ENCODE measurements at places on chromosomes 1 and 21. TPM values are rescaled to one million over a fixed set of nuclear protein-coding genes. Genes with fewer than 3 reads are reported as not detected.

Gene LCE1F
- not detected for total RNA-seq

Gene APOBEC4
- total RNA-seq: not detected

Gene ST6GALNAC3
- total RNA-seq: 3.6 TPM

Gene OLIG1
- total RNA-seq: 0.20 TPM

Gene AADACL4
- 0.79 TPM for total RNA-seq

Gene FBXO2
- 0.99 TPM for total RNA-seq

Gene IL10
- total RNA-seq: 1.4 TPM

Gene BSND
- not detected for total RNA-seq

Gene RGS13
- 0.79 TPM for total RNA-seq

- DNase-seq: no peak
Measured at GRCh38 chr1:217133092-217133491, 409.9 kb upstream of the ESRRG start.

DNA sequence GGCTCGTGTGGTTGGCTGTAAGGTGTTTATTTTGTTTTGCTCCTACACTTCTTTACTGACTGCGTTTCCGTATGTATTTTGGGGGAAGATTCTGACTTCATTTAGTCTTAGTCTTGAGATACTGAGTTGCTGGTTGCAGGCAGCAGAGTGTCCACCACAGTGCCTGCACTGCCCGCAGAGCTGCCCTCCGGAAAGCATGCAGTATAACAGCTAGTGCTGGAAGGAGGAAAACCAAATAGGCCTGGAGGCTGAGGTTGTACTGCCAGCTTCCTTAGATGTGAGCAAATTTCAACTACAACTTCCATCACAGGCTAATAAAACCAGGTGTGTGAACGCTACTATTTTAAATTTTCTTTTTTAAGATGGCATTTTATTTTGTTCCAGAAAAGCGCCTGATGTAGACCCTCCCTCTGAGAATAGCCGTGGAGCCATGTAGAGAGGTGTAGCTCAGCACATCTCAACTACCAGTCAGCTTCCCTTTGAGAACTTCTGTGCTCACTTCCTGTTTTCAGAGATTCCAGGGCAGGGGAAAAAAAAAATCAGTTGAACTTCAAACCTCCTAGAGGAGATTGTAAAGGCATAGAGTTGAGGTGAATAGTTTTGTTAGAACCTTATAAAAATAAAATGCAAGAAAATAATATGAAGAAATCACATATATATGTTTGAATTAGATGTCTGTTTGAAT is 17.6 kb downstream of the LMO4 start:
- no peak for DNase-seq

DNA sequence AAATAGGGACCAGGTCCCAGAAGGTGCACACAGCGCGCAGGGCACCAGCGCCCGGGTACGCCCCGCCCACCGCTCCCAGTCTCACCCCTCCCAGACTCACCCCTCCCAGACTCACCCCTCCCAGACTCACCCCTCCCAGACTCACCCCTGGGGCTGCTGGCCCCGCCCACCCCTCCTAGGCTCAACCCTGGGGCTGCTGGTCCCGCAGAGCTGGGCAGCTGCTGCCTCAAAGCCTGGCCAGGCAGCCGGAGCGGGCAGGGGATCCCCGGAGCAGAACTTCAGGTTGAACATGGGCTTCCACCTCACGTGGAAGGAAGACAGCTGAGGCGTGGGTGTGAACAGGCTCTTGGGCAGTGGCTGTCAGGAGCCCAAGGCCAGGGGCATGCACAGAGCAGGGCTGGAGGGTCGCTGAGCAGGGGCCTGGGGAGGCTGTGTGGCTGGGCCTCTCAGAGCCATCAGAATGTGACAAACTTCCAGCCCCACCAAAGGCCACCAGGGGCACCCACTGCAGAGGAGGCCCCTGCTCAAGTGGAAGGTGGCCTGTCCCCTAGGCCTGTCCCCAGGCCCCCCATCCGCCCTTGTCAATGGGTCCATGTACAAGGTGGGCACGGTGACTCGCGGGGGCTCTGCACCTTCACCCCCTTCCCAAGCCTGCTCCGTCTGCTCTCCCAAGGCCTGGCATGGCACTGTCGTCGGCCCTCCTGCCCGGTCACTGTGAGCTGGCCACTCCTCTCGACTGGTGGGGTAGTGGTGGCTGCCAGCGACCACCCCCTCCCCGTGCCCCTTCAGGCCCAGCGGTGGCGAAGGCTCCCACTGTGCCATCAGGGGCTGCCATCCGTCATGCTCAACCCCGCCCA is 20.4 kb upstream of the SUMO3 start:
- no peak for DNase-seq

GRCh38 chr1:174652569-174653280 is 205.0 kb downstream of the GPR52 start:
- no peak for DNase-seq

DNA sequence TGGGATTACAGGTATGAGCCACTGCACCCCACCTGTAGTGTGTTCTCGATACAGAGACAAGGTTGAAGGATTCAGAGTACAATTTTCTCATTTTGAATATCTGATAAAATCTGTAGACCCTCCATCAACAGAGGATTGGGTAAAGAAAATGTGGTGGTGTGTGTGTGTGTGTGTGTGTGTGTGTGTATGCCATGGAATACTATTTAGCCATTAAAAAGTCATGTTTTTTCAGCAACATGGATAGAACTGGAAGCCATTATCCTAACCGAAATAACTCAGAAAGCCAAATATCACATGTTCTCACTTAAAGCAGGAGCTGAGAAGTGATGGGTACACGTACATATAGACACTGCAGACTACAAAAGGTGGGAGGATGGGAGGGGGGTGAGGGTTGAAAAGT is 57.9 kb downstream of the TRAF5 start:
- DNase-seq: no peak

- no peak for DNase-seq
Measured at GRCh38 chr1:206925106-206925736, 3.5 kb upstream of the FCMR start.

DNA sequence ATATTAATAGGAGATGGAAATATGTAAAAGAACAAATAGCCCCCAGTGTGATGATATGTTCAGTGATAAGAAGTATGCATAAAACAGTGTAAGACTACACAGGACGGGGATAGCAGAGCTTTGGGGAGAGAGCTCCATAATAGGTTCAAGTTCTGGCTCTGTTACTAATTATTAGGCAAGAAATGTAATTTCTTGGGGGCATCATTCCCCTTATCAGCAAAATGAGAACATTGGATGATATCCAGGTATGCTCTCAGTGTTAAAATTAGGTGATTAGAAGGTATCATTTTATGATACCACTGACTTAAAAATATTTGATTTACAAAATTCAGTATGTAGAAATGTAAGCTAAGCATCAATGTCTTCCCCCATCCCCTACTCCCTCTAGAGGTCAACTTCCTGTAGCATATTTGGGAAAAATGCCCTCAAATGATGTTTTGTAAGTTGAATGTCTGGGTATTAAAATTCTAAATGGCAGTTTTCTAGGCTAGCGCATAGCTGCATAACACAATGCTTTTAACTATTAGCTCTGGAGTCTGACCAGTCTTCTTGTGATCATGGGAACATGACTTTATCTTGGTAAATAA is 585.7 kb upstream of the CAMK1G start:
- peak; percentile 36 for DNase-seq

- no peak for DNase-seq
Measured at GRCh38 chr1:245875581-245876261, 631.4 kb downstream of the SMYD3 start.

- DNase-seq: no peak
Measured at GRCh38 chr1:53155534-53155933, 13.1 kb upstream of the SLC1A7 start.

GRCh38 chr1:41704196-41704595 is 214.5 kb downstream of the HIVEP3 start:
- DNase-seq: no peak

GRCh38 chr1:235734335-235734734 is 84.8 kb upstream of the GNG4 start:
- no peak for DNase-seq

DNA sequence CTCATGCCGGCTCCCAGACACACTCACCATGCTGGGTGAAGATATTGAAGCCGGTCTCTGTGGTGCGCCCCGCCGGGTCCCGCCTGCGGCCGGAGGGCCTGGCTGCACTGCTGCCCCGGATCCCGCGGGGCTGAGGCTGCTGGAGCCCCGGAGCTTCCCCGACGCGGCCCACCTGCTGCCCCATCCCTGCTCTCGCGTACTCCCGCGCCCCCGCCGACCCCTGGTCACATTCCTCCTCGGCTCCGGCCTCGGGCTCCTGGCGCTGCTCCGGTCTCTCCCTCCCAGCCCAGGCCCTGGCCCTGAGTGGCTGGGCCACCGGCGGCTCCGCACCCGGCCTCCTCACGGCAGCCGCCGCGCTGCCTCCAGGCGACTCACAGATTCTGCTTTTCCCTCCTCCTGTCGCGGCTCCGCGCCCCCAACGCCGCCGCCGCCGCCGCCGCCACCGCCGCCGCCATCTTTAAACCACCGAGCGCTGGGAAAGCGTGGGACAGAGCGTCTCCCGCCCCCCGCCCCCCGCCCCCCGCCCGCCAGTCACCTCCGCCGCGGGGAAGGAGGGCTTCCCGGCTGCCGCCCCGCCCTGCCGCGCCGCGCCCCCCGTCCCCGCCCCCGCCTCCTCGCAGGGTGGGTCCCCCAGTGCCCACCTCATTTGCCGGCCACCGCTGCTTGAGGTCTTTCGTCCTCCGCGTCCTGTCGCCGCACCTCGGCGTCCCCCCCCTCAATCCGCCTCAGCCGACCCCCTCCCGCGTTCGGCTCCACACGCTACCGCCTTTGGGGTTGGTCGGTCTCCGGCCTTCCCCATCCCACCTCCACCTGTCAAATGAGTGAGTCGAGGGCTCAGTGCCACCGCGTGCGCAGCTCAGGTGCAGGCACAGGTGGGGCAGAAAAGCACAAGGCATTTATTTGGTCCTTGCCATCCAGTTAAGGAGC is at the start of gene ABL2:
Gene ABL2, minus strand, starts transcription at position 464 of the 927 bp plus-strand sequence. Its CDS starts 280 bp downstream, at position 184.
- no peak for DNase-seq

- DNase-seq: peak; percentile 7
Measured at GRCh38 chr1:83905315-83905907, 93.5 kb downstream of the TTLL7 start.

DNA sequence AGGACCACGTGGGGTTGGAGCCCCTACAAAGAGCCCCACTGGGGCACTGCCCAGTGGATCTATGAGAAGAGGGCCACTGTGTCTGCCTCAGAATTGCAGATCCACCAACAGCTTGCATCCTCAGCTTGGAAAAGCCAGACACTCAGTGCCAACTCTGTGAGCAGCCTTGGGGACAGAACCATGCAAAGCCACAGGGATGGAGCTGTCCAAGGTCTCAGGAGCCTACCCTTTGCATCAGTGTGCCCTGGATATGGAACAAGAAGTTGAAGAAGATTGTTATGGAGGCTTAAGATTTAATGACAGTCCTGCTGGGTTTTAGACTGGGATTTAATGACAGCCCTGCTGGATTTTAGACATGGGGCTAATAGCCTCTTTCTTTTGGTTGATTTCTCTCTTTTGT is 1670.9 kb downstream of the PLA2G4A start:
- DNase-seq: no peak

DNA sequence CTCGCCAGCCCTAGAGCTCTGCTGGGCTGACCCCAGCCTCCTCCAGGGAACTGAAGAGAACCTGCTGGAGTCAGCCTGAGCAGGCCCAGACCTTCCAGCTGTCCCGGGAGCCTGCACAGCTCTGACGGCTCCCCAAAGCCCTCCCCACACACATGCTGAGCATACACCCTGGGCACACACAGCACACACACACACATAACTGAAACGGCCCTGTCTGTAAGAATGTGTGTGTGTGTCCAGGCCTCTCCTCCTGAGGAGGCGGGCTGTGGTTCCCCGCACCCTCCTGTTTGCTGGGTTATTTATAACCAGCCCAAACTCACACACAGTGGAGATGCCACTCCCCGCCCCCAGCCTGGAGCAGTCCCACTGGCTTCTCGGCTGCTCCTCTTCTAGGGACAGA is 20.2 kb downstream of the SDC3 start:
- peak; percentile 65 for DNase-seq

DNA sequence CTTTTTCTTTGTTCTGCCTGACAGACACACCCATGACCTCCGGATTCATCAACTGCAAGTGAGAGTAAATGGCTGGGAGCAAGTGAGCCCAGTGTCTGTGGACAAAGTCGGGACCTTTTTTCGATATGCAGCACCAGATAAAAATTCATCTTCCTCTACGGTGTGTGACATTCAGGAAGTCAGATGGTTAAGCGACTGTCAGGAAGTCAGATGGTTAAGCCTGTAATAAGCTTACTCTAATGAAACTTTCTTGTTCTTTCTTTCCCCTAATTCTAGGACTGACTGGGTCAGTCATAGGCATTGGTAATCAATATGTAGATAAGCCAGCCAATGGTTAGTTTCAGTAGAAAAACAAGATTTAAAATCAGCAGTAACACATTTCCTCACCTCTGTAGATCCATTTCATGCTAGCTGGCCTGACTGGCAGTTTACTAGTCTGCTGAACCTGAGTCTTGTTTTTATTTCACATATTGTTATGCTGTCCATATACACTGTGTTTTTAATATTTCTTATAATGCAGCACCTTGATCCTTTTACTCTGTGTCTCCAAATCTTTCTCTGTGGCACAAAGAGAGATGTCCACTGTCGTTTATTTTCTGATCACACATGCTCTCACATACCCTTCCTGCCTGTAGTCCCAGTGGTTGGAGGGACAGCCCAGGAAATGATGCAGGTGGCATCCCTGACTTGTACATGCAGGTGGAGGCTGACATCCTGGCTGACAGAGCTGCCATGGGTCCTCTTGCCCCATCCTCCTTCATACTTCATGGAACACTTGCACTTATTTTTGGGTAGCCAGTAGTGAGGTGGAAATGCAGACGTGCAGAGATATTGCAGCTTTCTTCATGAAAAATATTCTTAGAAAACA is 115.8 kb downstream of the VPS13D start:
- no peak for DNase-seq

- no peak for DNase-seq
Measured at GRCh38 chr1:19122668-19123067, 87.4 kb downstream of the UBR4 start.

DNA sequence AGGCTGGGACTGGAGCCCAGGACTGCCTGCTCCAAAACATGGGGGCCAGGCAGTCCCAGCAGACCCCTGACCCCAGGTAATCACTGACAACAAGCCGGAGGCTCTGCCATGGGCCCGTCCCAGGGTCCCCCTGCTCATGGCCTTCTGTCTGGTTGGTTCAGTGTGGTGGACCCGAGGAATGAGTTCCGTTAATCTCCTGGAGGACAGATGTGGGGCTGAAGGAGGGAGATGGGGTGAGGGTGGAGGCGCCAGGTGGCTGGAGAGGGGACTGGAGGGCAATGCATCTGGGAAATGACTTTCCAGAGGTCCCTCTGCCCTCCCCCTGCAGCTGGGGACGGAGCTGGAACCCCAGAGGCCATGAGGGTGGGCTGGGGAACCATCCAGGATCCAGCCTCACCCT is 103.2 kb downstream of the EBNA1BP2 start:
- no peak for DNase-seq

Data from skin of body (tissue), 3 donors.